ENCODE measurements at places on chromosomes 7 and 10.
A peak's percentile ranks its signal among the peaks of the same experiment; 100 is the strongest.

- no peak for DNase-seq
Measured at GRCh38 chr10:107545717-107546116, 381.2 kb upstream of the SORCS1 start.

GRCh38 chr10:59470570-59470969 is 108.2 kb upstream of the FAM13C start:
- no peak for DNase-seq

- no peak for DNase-seq
Measured at GRCh38 chr7:128891110-128891941, 19.2 kb downstream of the KCP start.

- no peak for DNase-seq
Measured at GRCh38 chr7:107394831-107395230, 75.0 kb upstream of the GPR22 start.

DNA sequence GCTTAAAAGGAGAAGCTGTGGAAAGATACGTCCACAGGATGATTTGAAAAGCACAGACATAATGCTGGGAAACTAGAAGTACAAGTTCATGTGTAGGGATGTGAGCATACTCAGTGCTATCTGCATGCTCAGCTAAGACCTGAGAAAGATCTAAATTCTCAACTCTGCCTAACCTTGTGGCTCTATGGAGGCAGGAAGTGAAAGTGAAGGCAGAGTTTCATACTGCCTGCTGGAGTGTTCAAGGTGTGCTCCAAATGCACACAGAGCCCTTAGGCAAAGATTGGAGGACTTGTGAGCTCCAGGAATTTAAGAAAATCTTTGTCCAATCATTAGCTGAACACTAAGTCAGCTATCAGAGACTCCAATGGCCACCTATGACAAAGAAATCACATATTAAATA is 190.9 kb downstream of the RNLS start:
- DNase-seq = peak; percentile 39

DNA sequence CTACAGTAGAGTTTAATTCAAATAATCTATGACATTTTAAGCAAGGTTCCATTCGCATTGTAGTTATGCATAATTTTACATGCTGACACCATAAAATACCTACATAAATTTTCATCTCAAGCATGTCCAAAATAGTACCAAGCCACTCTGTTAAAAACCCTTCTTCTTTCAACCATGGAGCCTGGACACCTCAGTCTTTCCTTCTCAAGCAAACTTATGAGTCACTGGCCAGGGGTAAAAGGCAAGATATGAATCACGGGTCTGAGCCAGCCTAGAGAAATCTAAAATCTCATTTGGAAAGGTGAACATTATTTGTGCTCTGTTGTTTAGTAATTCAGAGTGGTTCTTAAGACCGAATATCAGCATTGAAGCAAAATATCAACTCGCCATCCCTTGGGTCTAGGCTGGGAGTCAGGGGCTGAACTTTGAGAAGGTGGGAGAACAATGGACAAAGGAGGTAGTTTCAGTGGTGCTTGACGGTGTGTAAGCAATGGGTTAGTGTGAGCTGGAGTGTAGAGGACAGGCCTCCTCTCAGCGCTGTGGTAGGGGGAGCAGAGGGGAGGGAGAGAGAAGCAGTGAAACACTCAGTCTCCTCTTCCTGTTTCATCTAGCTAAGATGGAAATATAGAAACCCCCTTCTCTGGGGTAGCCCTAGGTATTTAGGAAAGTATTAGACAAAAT is 19.1 kb upstream of the GPAM start:
- no peak for DNase-seq

DNA sequence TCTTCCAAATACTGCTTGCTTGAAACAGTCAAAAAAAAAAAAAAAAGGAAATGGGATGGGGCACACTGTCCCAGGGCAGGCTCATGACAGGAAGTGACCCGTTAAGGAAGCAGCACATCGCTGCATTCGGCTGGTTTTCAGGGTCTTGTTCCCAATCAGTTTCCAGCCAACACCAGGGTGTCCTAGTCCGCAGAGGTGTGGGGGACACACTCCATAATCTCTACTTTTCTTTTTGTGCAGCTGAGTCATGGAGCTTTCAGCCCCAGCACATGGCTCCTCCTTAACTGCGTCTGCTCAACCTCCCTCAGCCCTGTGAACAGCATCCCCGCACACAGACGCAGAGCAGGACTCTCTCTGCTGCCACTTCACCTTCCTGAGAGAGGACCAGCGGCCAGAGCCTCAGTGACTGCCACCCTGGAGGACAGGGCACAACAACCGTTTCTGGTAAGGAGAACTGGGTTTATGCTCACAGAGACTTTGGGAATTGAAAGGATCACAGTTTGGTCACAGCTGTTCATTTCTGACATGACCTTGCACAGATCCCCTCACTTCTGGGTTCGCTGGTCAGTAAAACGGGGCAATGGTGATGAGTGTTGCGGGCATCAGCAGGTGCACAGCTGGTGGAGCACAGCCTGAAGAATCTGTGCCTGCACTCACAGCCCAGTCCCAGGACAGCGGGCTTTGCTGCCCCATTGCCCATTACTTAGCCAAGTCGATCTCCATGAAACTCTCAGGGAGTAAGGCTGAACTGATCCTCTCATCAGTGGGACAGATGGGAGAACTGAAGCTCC is at the start of gene GIMAP5:
Gene GIMAP5 (plus strand): TSS at position 154 of the 791 bp plus-strand sequence. CDS start 3,467 bp downstream, outside the sequence.
- peak; percentile 80 for DNase-seq

GRCh38 chr10:92432596-92432995 is 141.3 kb downstream of the IDE start:
- no peak for DNase-seq

- no peak for DNase-seq
Measured at GRCh38 chr10:70191972-70192305, 21.6 kb upstream of the SAR1A start.

DNA sequence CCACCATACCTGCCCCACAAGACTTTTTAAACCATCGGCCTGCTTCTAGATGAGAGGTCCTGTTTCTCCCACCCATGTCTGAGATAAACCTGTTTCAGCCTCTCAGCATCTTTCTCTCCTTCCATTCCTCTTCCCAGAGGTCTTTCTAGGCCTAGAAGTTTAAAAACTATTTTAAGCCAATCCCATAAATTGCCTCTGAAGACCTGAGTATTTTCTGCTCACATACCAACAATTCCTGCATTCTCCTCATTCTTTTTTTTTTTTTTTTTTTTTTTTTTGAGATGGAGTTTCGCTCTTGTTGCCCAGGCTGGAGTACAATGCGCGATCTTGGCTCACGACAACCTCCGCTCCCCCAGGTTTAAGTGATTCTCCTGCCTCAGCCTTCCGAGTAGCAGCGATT is 262.9 kb upstream of the AUTS2 start:
- DNase-seq = no peak

DNA sequence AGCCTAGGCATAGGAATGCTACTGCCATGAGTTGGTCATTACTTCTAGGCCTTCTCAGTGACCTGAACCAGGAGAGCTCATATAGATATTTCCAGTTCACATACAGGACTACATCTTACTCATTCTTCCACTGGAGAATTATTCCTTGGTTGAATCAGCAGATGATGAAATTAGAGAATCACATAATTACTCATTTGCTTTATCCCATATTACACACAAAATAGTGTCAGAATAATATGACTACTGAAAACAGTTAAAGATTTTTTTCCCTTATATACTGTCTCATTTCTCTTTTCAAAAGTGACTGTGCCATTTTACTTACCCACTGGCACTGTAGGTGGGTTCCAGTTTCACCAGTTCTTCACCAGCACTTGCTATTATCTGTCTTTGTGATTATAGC is 18.5 kb downstream of the BMS1 start:
- no peak for DNase-seq

DNA sequence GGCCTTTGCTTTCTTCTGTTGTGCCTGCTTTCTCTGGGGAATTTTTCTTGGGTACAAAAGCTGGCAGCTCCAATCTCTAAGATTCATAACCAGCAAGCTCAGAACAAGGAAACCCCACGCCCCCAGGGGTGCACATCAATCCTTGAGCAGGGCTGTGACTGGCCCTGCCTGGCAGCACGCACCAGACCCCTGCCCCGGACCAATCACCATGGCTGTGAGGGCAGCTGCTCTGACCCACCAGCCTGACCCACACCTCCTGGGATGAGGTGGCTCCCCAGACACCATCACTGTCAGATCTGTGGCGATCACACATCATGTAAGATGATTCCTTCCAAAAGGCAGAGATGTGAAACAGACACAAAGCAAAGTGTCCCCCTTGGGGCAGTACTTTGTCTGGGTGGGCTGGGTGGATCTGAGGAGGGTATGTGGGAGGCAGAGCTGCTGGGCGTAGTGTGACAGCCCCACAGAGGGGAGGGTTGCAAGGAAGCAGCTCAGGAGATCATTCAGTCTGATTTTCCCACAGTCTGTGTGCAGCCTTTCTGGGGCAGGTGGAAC is 175.5 kb upstream of the SHH start:
- no peak for DNase-seq

- no peak for DNase-seq
Measured at GRCh38 chr7:25287291-25287690, 59.0 kb upstream of the NPVF start.

GRCh38 chr7:24201226-24201625 is 82.8 kb upstream of the NPY start:
- DNase-seq = no peak

DNA sequence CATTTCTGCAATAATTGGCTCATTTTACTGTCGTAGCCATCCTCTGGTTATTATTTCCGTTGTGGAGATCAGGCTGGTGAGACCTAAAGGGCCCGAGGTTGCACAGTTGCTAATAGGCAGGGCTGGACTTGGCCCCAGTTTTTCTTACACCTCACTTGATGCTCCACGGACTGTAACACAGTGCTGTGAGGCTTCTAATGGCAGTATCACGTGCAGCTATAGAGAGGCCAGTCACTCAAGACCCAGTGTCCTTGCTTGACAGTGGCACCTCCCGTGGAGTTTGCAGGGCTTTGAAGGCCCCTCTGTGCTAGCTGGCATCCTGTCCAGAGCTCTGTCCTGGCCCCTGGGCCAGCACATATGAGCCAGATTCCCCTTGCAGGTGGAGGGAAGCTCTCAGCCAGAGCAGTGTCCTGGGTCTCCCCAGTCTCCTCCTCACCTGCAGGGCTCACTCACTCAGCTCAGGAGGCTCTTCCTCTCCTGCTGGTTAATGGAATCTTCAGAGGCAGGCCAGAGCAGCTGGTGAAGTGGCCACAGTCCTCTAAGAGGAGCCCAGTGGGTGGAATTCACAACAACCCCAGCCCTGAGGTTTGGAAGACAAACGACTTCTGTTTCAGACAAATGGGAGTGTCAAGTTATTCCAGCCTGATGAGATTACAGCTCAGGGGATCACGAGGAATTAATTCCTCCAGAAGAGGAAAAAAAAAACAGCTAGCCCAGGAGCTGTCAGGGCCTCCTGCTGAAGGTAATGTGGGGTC is 114.2 kb upstream of the FAM180A start:
- DNase-seq = no peak

GRCh38 chr10:69425511-69426298 is 9.0 kb upstream of the TACR2 start:
- DNase-seq = peak; percentile 72
